ENCODE measurements at places on chromosomes 7 and 10.

GRCh38 chr7:45086331-45087065, 2.3 kb downstream of the NACAD start:
- no peak for DNase-seq

DNA sequence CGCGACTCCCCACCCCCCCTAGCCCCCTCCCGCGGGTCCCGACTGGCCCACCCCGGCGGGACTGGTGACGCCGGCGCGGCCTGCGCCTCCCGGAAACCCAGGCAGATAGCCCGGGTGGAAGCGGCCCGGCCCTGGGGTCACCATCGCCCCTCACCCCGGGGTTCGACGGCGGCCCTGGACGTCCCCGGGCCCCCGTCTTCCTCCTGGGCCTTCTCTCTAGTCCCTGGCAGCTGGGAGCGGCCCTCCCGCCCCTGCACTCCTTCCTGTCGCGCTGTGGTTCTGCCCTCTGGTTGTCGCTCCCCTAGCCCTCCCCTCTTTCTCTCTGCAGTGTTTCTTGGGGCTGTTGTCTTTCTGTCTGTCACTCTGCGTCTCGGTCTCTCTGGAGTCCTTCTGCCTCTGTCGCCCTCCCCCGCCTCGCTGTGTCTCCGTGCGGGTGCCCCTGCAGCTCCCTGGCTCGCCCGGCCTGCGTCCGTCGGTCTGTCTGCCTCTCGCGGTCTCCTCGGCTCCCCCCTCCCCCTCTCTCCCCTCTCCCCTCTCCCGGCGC, 90.5 kb upstream of the PAX2 start:
- DNase-seq: no peak

DNA sequence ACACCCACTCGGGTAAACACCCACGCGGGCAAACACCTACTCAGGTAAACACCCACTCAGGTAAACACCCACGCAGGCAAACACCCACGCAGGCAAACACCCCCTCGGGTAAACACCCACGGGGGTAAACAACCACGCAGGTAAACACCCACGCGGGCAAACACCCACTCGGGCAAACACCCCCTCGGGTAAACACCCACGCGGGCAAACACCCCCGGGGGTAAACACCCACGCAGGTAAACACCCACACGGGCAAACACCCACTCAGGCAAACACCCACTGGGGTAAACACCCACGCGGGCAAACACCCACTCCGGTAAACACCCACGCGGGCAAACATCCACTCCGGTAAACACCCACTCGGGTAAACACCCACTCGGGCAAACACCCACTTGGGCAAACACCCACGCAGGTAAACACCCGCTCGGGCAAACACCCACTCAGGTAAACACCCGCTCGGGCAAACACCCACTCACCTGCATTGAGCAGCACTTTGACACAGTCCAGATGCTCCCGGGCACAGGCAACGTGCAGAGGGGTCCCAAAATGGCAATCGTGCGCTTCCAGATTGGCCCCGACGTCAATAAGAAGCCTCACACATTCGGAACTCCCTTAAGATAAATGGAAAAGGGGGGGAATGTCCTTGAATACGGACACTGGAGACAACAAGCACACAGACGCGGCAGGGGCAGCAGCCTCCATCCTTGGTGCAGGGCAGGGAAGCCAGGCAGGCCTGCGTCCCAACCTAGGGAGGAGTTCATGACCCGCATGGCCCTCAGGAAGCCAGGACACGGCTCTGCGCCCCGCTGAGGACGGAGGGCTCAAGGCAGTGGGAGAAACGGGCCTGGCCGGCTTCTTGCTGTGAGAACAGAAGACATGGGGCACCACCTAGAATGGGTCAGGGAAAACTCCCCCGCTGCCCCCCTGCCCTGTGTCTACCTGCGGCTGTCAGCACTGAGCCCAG, 17.6 kb downstream of the ASB13 start:
- no peak for DNase-seq

- DNase-seq: no peak
Observed at GRCh38 chr10:88792661-88793060, 9.9 kb upstream of the LIPM start.

DNA sequence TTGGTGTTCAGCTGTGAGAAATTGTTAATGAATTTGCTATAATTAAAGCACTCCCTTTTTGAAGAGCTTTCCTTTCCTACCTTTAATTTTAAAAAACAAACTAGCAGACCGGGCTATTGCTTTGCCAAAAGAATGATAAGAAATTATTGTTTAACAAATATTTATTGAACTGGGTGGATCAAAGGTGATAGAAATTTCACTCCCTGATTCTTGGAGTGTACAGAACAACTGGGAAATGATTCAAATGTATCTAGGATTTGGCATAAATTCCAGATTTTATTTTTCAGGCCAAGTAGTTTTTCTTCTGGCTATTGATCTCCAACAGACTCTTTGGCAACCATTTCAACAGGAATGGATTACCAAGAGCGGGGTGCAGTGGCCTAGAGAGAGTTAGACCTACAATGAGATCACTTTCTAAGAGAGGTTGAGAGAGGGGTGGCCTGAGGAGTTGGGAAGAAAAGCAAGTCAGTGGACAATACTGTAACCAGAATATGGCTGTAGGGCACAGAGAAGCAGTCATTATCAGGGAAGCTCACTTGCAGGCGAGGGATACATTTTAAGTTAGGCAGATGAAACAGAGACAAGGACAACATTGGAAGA, 71.9 kb downstream of the PLXDC2 start:
- DNase-seq: no peak

DNA sequence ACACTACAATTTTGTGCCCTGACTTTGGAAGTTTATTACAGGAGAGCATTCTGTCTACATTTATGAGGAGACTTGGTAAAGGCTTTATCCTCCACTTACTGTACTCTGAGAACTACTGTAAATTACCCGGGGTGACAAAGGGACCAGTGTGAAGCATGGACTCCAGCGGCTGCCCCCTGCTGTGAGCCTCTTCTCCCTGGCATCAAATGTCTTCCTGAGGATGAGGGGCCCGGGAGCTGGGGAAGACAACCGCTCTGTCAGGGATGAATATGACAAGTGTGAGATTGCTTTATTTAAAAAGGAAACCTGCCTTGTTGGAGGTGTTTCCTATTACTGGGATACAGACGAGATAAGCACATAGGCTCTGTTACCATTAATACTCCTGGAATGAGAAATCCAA, 714.8 kb downstream of the CCSER2 start:
- no peak for DNase-seq

DNA sequence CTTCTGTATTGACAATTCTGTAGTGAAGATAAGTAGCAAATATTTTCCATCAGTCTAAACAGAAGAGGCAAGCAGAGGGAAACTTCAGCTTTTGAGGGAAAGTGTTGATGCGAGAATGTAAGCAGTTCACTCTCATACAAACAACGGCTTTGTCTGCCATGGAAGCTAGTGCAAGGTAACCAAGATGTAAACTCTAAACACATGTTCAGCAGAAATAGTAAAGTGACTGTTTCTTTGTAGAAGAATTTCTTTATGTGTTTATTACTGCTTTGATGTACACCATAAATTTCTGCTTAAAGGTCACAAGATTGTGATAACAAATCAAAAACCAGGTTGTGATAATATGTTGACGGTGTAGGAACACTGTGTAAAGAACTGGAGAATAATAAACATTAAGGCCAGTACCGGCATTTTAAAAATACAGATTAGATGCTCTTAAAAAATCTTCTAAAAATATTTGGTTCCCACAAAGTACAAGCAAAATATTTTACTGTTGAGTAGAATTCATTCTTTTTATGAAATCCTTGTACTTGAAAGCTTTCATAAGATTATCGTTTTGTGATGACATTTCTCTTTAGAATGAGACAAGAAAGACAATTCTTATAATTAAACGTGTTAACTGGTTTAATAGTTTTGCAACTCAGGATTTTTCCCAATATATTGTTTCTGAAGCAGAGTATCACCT, 34.2 kb downstream of the SEMA3C start:
- DNase-seq: no peak

GRCh38 chr7:43725251-43725650, 4.1 kb downstream of the COA1 start:
- DNase-seq: no peak

- DNase-seq: no peak
Observed at GRCh38 chr7:112938863-112939573, 147.6 kb downstream of the GPR85 start.
